Uterus (tissue), 4 donors: ENCODE measurements at places on chromosomes 2 and 18. TPM values are rescaled to one million over a fixed set of nuclear protein-coding genes. Genes with fewer than 3 reads are reported as not detected.

GRCh38 chr2:13660231-13660630, 943.5 kb downstream of the TRIB2 start:
- no peak for DNase-seq

- DNase-seq, result no peak
Observed at GRCh38 chr2:105325389-105325963, 4.1 kb downstream of the TGFBRAP1 start.

DNA sequence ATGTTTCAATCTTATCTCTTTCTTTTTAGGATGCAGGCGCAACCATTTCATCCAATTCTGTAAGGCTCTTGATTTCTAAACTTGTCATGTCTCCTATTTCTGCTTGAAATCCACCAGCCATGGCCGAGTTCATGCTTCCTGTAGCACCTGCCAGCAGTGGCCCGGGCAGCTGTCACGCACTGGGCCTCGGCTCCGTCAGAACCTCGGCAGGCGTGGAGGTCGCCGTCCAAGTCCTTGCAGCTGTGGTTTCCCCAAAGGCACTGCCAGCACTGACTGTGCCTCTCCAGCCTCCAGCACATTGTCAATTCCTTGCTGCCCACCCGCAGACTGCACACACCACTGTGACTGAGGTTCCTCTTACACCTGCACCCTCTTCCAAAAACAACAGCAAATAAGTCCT, 188.7 kb upstream of the SALL3 start:
- DNase-seq, result no peak

GRCh38 chr2:16506366-16506765, 159.3 kb downstream of the CYRIA start:
- no peak for DNase-seq

- DNase-seq, result no peak
Observed at GRCh38 chr2:99808361-99809200, 318.8 kb upstream of the REV1 start.

NCKAP5 gene
- total RNA-seq, result 6.6 TPM

- DNase-seq, result no peak
Observed at GRCh38 chr2:235024191-235024860, 72.5 kb downstream of the SH3BP4 start.

DNA sequence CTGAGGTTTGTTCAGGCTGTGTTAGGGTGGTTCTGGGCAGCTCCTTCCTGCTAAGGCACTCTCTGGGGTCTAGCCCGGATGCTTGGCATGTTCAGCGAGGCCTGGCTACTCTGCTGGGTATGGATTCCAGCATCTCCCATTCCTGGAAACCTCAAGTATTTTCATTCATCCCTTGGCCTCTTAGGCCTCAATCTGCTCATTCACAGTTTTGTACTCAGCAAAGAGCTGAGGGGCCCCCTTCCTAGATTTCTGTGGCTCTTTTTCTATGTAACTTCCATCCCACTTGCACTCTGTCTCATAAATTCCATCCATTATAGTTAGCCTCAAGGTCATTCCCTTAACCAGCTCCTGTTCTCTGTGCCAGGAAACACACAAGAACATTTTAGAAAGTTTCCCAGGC, 798.8 kb upstream of the HS6ST1 start:
- DNase-seq, result no peak

DNA sequence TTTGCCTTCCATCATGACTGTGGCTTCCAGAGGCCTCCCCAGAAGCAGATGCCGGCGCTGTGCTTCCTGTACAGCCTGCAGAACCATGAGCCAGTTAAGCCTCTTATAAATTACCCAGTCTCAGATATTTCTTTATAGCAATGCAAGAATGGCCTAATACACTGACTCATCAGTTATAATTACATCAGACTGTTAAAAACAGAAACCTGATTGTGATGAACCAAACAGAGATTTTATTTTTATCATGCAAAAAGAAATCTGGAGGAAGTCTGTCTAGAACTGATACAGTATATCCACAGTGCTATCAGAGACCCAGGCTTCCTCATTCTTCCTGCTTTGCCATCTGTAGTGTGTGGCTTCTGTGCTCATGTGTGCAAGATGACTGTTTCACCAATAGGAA, 93.4 kb upstream of the MEX3C start:
- no peak for DNase-seq

DNA sequence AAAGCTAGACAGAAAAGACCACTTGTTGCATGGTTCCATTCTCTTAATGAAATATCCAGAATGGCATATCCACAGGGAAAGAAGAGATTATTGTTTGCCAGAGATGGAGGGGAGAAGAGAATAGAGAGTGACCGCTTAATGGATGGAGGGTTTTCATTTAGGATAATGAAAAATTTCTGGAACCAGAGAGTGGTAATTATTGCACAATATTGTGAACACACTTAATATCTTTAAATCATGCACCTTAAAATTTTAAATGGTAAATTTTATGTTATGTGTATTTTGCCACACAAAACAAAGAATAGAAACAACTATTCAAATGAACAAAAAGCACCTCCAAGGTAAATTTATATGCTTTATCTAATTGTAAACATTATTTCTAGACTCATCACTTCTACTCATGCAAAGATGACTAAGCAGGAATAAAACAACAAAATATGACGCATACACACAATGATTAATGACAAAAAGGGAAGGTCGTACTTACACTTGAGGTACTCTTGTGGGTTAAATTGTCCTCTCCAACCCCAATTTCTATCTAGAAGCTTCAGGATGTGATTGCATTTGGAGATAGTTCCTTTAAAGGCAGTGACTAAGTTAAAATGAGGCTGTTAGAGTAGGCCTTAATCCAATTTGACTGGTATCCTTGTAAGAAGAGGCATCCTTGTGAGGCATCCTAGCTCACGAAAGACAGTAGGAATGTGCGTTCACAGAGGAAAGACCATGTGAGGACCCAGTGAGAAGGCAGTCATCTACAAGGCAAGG, 18.7 kb upstream of the DHRS9 start:
- no peak for DNase-seq

GRCh38 chr18:79971211-79971952, 6.9 kb downstream of the HSBP1L1 start:
- DNase-seq, result no peak

CYS1 gene
- total RNA-seq, result 7.2 TPM

DNA sequence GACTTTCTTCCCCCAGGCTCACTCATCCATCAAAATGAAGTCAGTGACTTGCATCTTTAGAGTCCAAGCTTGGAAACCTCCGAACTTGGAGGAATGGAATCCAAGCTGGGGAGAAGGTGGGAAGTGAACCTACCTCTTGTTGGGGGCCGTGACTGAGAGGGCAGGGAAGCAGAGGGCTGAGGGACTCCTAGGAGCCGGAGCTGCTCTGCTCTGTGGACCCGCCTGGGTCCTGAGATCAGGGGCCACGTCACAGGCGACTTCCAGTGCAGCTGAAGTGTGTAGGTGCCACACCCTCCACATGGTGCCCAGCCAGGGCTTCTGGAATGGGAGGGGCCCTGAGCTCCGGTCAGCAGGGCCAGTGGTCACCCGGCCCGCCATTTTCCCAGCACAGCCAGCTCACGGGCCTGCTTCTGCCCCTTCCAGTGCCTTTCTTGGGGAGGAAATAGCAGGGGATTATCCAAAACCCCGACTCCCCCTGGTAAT, 63.4 kb upstream of the OTOS start:
- no peak for DNase-seq

NTSR2 gene
- not detected for total RNA-seq

GRCh38 chr2:9424447-9425164, 1.2 kb downstream of the CPSF3 start:
- no peak for DNase-seq

ANKRD30B gene
- not detected for total RNA-seq

DNA sequence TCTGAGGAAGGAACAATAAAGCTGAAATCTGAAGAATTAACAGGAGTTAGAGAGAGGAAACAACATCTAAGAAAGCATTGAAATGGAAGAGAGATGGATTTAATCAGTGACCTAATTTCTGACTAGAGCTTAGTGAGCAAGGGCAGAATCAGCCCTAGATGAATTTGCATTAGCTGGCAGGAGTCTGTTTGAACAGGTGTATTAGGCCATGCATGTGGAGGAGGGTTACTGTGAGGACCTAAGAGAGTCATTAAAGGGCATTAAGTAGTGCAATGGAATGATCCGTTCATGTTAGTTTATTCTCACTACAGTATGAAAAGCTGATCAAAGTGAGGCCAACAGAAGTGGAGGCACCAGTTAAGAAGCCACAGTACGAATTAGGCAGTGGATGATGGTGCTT, 285.3 kb downstream of the GRB14 start:
- DNase-seq, result no peak

CXCR1 gene
- total RNA-seq, result not detected

- DNase-seq, result no peak
Observed at GRCh38 chr2:189232759-189233406, 53.3 kb upstream of the COL5A2 start.

CENPA gene
- total RNA-seq, result not detected

AAMP gene
- 79.6 TPM for total RNA-seq

- no peak for DNase-seq
Observed at GRCh38 chr2:157258520-157259326, 1.2 kb downstream of the GALNT5 start.

ADAM23 gene
- total RNA-seq, result 1.2 TPM

HOXD11 gene
- 34.6 TPM for total RNA-seq

MYO1B gene
- total RNA-seq, result 169 TPM

- DNase-seq, result no peak
Observed at GRCh38 chr2:10215393-10215935, 87.2 kb upstream of the HPCAL1 start.

DNA sequence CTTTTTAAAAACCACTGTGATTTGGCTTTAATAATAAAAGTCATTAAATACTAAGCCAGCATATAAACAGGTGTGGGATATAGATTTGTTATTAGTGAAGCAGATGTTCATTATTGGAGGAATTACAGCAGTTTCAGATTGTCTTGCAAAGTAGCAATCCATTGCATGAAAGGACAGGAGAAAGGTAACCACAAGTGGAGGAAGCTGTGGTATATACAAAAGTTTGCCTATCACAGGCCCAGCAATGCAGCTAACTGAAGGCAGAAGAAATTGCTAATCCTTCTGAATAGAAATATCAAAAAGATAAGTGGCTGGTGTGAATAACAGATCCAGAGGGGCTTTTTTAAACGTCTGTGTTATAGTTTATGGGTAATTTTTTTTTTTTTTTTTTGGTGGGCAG, 199.4 kb downstream of the ZNF385B start:
- no peak for DNase-seq

ZNF532 gene
- total RNA-seq, result 173 TPM

GRCh38 chr2:186129767-186130581, 356.1 kb upstream of the ZC3H15 start:
- no peak for DNase-seq
